ENCODE measurements at places on chromosomes 6 and 20. TPM values are rescaled to one million over a fixed set of nuclear protein-coding genes. Genes with fewer than 3 reads are reported as not detected.

Gene SNPH
- polyA plus RNA-seq = 1.2 TPM

Gene MYT1
- 0.03 TPM for polyA plus RNA-seq

Gene PI16
- 0.60 TPM for polyA plus RNA-seq

Gene SLC22A2
- polyA plus RNA-seq = not detected

Gene CSNK2B
- 154 TPM for polyA plus RNA-seq

Gene MUC22
- polyA plus RNA-seq = 0.03 TPM

Gene MTFR2
- polyA plus RNA-seq = 0.94 TPM

Gene COL21A1
- 1.6 TPM for polyA plus RNA-seq

Gene OLIG3
- polyA plus RNA-seq = not detected

Gene BPIFA1
- polyA plus RNA-seq = 13.2 TPM

Gene DNPH1
- 102 TPM for polyA plus RNA-seq

Gene EBF4
- 5.8 TPM for polyA plus RNA-seq

Gene ABHD16B
- polyA plus RNA-seq = 0.89 TPM

Gene PLN
- 1.6 TPM for polyA plus RNA-seq

Gene SLC25A27
- polyA plus RNA-seq = 2.9 TPM

Gene SLCO4A1
- polyA plus RNA-seq = 152 TPM

Gene FAM217A
- polyA plus RNA-seq = not detected

Gene SLC2A10
- polyA plus RNA-seq = 8.0 TPM

Gene VGLL2
- not detected for polyA plus RNA-seq

Gene ZC3H12D
- polyA plus RNA-seq = 2.2 TPM

Gene CDSN
- 0.05 TPM for polyA plus RNA-seq

Gene SCUBE3
- polyA plus RNA-seq = 0.43 TPM

Gene HSPA1L
- polyA plus RNA-seq = 1.0 TPM

Gene RIPPLY2
- polyA plus RNA-seq = 0.05 TPM

Gene ARFGEF3
- polyA plus RNA-seq = 4.7 TPM

Gene MMUT
- polyA plus RNA-seq = 14.3 TPM

Gene RBPJL
- not detected for polyA plus RNA-seq

Gene RSPO3
- 3.8 TPM for polyA plus RNA-seq

Gene BIRC7
- 0.57 TPM for polyA plus RNA-seq

Gene NEURL2
- 3.9 TPM for polyA plus RNA-seq

Gene DEFB110
- not detected for polyA plus RNA-seq

Gene SNX21
- 15.9 TPM for polyA plus RNA-seq

Gene TREML2
- polyA plus RNA-seq = 4.4 TPM

Gene GSTA2
- polyA plus RNA-seq = 2.0 TPM

Gene FAM209A
- polyA plus RNA-seq = 0.59 TPM

Gene TREM2
- polyA plus RNA-seq = 7.4 TPM

Gene PAQR8
- polyA plus RNA-seq = 3.4 TPM

Gene HMGA1
- 98.0 TPM for polyA plus RNA-seq

Gene MMP24
- polyA plus RNA-seq = 4.1 TPM
